ENCODE measurements at places on chromosomes 1 and 21. TPM values are rescaled to one million over a fixed set of nuclear protein-coding genes. Genes with fewer than 3 reads are reported as not detected.

The ITLN2 gene
- total RNA-seq: not detected

The SDC3 gene
- total RNA-seq: 7.7 TPM

The TSPAN1 gene
- total RNA-seq: 0.22 TPM

The MX2 gene
- 0.87 TPM for total RNA-seq

The CASQ2 gene
- not detected for total RNA-seq

The HTR1D gene
- not detected for total RNA-seq

All from uterine smooth muscle cell (primary cell).